Right lobe of liver (tissue), 6 donors: ENCODE measurements at places on chromosomes 4 and X.

GRCh38 chr4:102089850-102090621 lies 255.2 kb downstream of the SLC39A8 start:
- no peak for DNase-seq

- no peak for DNase-seq
Observed at GRCh38 chr4:87122252-87122651, 98.2 kb downstream of the KLHL8 start.

GRCh38 chrX:72371405-72371804 lies 65.7 kb upstream of the CITED1 start:
- DNase-seq = no peak

DNA sequence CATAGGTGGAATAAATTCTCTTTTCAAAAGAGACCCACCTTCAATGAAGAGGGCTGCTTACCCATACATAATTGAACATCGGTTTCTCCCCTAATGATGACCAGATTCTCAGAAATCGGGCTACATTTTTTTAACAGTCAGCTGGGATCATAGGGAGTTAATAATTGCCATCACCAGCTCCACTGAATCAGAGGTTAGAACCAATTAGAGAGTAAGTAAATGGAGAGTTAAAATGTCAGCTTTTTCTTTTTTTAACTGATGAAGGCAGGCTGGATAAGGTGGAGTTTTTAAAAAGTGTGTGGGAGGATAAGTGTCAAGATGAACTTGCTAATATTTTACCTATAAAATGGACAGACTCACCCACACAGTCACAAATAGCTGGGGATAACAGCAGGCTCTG lies 584.5 kb upstream of the NR3C2 start:
- no peak for DNase-seq

GRCh38 chr4:123399627-123400358 lies 3.2 kb downstream of the SPRY1 start:
- no peak for DNase-seq

DNA sequence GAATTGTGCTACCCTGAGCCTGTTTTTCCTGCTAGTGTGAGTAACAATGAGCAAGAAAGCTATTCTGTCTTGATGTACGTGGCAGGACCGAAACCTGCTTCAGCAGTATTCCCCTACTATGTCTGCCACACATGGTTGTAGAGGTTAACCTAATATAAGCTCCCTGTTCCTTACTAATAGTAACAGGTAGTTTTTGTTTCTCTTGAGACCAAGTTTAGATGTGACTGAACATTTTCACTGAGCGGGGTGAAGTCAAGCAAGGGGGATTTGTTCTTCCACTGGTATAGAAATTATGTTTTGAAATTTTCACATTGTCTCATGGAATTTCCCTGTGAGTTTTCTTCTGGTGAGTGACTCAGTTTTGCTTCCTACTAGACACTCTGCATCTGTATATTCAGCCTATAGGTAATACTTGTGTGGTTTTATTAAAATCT lies 37.3 kb downstream of the RRAGB start:
- no peak for DNase-seq

- DNase-seq = no peak
Observed at GRCh38 chrX:40933132-40933705, 152.0 kb upstream of the USP9X start.

- no peak for DNase-seq
Observed at GRCh38 chr4:15674926-15675325, 6.7 kb upstream of the FAM200B start.

DNA sequence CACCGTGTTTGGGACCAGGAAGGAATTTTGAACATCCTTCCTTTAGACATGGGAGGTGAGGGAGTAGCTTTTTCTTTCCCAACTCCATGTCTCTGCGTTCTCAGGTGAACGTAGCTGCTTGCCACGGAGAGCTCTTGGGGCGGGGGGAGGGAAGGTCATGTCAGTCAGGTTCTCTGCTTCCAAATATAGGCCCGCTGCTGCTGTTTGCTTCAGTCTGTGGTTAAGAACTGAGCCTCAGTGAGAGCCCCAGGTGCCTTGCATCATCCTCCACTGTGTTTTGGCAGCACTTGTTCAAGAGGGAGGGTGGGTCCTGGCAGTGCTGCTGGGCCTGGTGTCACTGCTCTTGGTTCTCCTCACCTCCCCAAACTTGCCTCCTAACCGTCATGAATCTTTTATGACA lies 46.5 kb downstream of the HADH start:
- DNase-seq = no peak

GRCh38 chrX:36581030-36581429 lies 427.1 kb upstream of the FAM47C start:
- DNase-seq = no peak

DNA sequence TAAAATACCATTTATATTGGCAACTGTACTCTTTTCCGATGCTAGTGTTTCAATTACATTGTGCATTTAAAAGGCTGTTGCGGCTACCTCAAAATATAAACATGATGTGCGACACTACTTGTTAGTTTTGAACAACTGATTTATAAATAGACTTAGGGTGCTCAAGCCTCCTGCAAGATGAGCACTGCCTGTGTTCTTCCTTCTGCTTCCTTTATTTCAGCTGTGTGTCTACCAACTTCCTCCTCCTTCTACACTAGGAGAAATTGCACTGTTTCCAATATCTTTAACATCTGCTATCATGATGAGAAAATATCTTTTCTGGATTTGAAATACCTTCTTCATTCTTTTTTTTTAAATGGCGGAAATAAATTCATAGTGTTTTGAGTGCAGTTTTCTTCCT lies 24.0 kb downstream of the TET2 start:
- no peak for DNase-seq

DNA sequence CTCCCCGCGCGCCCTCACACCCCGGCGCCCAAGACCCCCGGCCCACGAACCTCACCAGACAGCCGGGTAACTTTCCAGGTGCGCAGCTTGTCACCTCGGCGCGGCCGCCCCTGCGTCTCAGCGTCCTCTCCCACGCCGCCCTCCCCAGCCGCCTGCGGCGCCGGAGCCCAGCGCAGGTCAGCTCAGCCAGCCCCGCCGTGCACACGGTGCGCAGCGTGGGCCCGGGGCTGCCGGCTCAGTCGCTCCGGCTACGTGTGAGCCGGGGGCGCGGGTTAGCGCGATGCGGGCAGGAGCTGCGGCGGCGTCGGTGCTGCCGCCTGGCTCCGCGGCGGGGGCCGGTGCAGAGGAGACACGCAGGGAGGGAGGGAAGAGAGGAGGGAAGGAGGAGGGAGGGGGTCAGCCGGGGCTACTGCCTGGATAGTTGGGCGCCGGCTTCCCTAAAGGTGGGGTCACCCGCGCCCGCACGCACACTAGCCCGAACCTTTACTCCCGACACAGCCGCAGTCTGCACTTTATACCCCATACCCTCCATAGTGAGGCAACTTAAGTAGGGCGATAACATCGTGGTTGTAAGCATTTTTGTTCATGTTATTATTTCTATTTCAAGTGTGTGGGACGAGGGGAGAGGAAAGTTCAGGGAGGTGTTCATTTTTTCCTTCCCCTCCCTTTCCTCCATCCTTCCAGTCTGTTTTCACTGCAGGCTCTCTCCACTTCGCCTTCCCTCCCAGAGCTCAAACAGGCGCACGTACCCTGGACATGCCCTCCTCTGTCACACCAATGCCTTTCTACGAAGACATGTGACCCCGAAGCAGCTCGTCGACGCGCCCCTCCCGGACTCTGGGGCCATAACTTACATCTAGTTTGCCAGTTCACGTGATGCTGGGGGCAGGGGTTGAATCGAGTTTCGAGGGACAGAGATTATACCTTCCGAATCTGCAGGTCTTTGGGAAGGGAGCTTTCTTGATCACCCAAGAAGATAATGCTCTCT lies at the start of gene PRKG2:
Gene PRKG2, minus strand, starts transcription at position 342 of the 988 bp plus-strand sequence. CDS start 10,175 bp downstream, outside the sequence.
- DNase-seq = no peak

DNA sequence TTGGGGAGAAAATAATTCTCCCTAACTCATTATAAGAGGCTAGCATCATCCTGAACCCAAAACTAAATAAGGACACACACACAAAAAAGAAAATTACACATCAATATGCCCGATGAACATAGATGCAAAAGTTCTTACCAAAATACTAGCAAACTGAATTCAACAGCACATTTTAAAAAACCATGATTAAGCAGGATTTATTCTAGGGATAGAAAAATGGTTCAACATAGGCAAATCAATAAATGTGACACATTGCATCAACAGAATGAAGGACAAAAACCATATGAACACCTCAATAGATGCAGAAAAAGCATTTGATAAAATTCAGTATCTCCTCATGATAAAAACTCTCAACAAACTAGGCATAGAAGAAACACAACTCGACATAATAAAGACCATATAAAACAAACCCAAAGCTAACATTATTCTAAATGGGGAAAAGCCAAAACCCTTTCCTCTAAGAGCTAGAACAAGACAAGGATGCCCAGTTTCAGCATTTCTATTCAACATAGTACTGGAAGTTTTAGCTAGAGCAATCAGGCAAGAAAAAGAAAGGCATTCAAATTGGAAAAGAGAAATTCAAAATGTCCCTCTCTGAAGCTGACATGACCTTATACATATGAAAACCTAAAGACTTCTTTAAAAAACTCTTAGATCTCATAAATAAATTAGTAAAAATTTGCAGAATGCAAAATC lies 200.9 kb downstream of the NKX6-1 start:
- DNase-seq = no peak

- DNase-seq = no peak
Observed at GRCh38 chr4:46594661-46595060, 204.7 kb upstream of the GABRA2 start.

DNA sequence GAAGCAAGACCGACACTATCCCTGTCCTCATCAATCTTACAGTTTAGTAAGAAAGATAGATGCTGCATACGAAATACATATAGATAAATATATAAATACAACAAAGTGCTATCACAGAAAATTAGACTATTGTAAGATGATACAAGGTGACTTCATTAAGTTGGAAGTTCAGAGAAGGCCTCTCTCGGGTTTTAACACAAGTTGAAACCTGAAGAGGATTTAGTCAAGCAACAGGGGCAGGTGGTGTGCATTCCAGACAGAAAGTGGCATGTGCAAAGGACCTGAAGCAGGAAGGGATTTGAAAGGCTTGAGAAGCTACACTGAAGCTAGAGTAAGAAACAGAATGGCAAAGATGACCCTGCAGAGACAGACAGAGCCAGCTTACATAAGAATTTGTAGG lies 36.5 kb downstream of the USP46 start:
- no peak for DNase-seq

DNA sequence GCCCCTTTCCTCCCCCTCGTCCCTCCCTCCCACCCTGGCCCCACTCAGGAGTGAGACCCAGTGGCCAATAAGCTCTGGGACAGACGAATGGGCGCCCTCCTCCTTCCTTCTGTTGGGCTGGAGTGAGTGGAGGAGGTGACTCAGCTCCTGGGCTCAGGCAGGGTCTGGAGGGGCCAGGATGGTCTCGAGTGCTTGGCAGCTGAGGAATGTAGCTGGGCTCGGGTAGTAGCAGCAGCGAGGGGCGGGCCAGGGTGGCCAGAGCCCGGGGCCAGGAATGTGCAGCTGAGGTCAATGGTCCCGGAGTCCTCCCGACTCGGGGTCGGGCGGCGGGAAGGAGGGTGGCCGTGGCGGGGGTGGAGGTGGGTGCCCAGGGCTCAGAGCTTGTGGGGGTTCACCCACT lies 15.0 kb downstream of the G6PD start:
- DNase-seq = no peak

DNA sequence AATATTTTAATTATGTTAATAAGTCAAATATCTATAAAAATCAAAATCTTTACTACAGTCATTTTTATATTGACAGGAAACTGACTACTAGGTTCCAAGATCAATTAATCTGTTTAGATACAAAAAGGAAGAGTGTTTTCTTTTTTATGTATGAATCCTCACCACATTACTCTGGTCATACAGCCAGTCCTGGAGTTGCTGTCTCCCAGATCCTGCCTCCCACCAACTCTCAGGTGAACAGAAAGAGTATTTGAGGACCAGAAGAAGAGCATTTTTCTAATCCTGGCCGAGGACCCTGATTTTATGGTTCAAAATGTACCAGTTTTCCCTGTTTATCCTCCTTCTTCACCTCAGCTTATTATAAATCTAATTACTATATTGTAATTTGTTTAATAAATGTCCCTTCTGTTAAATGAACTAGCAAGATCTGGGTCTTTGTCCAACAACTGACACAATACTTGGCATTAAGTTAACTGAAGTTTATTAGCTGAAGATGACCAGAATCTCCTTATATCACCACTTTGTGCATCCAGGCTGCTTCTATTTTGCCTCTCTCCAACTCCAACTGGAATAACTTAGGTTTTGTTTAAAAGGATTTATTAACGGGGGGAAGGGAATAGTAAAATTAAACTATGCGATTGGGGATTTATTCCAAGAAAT lies 224.4 kb upstream of the PCDH7 start:
- DNase-seq = no peak

DNA sequence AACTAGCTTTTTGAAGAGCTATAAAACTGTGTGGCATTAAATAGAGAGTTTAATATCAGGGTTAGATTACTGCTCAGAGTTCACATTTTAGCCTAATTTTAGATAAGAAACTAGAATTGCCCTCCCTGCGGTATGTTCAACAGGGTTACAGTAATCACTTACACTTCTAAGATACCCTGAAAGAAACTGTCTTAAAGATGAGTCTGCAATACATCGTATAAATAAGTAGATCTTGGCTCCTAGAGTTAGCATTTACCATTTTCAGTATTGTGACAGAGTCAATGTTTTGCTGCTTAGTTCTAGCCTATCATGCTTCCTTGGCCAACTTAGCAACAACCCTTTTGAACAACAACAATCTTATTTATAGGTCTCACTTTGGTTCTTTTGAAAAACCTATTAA lies 217.8 kb upstream of the NDST4 start:
- DNase-seq = no peak

DNA sequence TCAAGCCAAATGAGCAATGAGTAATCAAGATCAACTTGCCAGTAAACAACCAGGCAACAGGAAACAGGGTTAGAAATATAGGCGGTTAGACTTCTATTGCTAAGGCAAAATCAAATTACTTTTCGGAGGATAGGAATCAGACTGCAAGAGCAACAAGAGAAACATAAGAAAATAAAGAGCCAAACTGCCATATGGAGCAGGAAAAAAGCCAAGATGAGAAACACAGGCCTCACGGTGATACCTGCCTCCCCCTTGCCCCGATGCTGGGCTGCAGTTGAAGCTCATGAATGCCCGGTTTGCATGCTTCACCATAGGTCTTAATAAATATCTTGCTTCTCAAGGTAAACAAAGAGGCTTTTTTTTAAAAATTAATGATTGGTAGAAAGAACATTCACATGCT lies 158.4 kb upstream of the MAGEC2 start:
- no peak for DNase-seq

GRCh38 chr4:182827166-182827565 lies 90.0 kb downstream of the DCTD start:
- DNase-seq = no peak
